ENCODE measurements at places on chromosomes 7 and 10.
A peak's percentile ranks its signal among the peaks of the same experiment; 100 is the strongest.

- DNase-seq: no peak
Observed at GRCh38 chr7:6306471-6306870, 34.0 kb upstream of the CYTH3 start.

- DNase-seq: peak; percentile 72
Observed at GRCh38 chr7:117124591-117125220, 171.4 kb downstream of the ST7 start.

DNA sequence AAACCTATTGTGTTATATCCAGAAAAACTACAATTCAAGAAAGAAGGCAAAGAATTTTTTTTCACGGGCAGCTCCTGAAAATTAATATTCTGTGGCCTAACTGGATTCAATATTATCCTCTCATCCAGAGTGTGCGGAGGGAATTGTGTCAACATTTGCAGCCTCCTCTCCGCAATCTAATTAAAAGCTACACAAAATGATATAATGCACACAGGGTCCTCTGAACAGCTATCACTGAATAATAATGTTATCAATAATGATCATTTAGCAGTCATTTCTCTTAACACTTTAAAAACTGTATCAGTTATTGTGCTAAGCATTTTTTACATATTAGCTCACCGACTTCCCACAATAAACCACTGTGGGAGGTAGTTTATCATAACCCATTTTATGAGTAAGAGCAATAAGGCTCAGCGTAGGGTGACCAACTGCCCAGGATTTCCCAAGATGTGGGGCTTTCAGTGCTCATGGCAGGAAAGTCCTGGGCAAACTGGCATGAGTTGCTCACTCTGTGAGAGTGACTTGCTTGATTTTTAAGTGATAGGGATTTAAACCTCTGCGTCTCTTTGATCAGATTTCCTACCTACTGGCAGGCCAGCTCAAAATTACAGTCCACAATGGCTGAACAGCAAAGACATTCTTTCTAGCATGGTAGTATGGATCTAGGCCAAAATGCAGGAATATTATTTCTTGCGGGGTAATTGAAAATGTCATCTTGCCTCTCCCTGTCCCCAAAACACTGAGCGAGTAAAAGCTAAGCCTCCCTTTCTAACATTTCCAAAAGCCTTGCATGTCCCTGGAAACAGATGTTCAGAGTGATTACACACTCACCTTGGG lies 65.7 kb downstream of the AOAH start:
- no peak for DNase-seq

DNA sequence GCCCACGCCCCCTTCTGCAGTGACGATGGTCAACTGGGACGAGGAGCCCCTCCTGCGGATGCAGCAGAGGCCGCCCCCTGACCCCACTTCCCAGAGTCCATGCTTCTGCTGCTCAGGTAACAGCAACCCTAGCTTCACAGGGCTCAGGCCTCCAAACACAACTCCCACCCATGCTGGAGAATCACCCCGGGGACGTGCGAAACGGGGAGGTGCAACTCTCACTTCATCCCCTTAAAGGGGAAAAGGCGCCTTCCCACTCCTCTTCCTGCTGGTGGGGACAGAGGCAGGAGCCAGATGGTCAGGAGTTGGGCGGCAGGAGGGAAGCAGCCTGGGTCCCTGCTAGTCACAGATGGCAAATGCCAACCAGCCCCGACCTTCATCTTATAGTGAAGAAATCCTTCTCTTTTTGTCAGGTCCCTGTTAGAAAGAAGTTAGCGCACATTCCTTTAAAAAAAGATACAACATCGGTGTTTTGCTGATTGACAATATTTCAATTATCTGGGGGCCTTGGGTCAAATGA lies 155.4 kb downstream of the DIP2C start:
- no peak for DNase-seq

DNA sequence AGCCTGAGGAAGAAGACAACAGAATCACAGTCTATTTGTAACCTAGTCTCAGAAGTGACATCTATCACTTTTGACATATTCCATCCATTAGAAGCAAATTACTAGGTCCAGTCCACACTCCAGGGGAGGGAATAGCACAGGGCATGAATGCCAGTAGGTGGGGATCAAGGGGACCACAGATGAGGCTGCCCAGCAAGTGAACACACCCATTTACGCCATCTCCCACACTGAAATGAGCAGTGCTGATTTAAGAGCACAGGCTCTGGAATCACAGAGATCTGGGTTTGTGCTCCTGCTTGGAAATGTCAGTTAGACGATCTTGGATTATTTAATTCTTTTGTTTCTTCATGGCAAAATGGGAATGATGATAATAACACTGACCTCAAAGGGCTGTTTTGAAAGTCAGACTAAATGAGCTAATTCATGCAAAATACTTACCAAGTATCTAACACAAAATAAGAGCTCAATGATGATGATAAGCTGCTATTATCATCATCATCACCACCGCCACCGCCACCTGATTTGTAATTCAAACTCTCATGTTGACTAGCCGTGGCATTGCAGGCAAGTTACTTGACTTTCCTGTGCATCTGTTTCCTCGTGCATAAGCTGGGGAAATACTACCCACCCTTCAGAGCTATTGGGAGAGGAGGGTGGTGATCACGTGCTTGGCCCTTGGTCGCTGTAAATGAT lies 138.9 kb upstream of the KLF14 start:
- DNase-seq: no peak

GRCh38 chr7:123682690-123683089 lies 27.0 kb downstream of the LMOD2 start:
- no peak for DNase-seq

DNA sequence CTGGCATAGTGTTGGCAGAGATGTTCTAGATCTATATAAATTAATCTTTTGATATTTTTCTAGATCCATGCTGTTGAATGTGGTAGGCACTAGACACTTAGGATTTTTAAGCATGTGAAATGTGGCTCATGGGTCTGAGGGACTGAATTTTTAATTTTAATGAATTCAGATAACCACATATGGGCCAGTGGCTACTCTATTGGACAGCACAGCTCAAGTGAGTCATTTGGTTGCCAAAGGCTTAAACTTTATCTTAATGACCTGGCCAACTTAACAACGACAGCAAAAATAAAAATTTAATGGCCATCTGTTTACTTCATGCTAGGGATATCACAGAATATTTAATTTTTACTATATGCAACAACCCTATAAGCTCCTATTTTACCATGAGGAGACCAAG lies 61.4 kb downstream of the CDK14 start:
- no peak for DNase-seq

DNA sequence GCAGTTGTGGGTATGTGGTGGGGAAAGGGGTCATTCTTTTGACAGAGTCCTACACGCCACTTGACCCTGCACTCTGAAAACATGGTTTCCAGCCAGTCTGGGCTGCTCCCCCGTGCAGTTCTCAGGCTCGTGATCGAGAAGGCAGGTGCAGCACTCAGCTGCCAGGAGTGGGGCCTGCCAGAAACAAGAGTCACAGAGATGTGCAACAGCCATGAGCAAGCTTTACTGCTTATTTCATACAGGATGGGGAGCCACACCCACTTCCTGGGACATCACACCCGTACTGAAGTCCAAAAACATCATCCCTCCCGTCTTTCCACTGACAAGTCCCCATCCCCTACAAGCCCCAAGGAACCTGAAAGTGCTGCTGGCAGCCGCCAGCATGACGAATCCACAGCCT lies 9.3 kb downstream of the ATG9B start:
- DNase-seq: no peak

GRCh38 chr7:115359119-115359518 lies 437.2 kb downstream of the MDFIC start:
- DNase-seq: no peak

GRCh38 chr10:97673736-97674525 lies 13.1 kb downstream of the AVPI1 start:
- DNase-seq: no peak

DNA sequence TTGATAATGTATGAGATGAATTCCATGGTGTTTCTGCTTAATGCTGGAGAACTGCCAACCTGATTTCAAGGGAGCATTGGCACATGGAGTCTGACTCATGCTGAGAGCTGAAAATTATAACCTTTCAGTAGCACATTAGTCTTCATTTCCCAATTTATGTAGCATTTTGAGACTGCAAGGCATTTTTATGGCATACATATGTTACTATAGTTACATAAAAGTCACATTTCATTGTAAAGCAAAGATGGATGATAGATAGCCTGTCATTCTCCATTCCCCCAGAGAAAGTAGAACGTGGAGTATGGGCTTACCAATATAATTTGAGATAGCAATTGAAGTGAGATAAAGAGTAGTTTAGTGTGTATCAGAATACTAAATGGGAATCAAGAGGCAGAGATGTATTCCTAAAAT lies 103.1 kb downstream of the SLC16A9 start:
- no peak for DNase-seq

DNA sequence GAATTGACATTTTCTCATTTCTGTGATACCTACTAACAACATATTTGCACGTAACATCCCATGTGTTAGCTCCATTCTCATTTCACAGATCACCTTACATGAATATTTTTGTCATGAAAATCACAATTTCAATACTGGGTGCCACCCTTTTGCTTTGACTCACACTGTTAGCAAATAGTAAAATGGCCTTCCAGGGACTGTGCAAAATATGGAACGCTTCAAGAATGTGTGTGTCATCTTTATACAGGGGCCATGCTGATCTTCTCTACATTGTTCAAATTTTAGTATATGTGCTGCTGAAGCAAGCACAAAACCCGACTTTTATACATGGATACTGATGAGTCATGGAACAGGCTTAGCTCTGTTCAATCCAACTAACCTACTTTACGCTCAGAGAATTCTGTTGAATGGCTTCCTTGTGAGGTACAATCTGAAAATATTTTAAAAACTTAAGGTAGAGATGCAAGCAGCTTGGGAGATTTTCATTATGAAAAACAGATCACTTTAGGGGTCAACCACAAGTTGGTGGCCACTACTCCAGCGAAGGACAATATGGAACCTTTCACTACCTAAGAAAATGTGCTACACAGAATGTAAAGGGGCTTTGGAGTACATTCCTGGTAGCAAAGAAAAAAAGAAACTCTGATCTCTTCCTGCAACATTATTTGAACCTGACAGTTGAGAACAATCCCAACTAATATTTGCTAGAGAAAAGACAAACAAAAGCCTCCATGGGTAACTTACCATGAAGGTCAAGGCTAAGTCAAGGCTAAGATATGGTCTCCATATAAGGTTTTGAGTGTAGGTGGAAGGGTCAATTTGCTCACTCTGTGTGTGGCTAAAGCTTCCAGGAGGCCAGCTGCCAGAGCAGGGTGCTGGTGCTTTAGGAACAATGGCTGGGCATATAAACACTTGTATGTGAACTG lies 11.9 kb downstream of the ANKRD26 start:
- DNase-seq: no peak

- no peak for DNase-seq
Observed at GRCh38 chr7:33973231-33974015, 68.1 kb downstream of the BMPER start.

GRCh38 chr7:31853380-31853779 lies 166.4 kb downstream of the PPP1R17 start:
- DNase-seq: no peak

- no peak for DNase-seq
Observed at GRCh38 chr10:104170610-104171254, 48.8 kb downstream of the SFR1 start.

- no peak for DNase-seq
Observed at GRCh38 chr10:21403256-21404015, 122.0 kb downstream of the SKIDA1 start.

DNA sequence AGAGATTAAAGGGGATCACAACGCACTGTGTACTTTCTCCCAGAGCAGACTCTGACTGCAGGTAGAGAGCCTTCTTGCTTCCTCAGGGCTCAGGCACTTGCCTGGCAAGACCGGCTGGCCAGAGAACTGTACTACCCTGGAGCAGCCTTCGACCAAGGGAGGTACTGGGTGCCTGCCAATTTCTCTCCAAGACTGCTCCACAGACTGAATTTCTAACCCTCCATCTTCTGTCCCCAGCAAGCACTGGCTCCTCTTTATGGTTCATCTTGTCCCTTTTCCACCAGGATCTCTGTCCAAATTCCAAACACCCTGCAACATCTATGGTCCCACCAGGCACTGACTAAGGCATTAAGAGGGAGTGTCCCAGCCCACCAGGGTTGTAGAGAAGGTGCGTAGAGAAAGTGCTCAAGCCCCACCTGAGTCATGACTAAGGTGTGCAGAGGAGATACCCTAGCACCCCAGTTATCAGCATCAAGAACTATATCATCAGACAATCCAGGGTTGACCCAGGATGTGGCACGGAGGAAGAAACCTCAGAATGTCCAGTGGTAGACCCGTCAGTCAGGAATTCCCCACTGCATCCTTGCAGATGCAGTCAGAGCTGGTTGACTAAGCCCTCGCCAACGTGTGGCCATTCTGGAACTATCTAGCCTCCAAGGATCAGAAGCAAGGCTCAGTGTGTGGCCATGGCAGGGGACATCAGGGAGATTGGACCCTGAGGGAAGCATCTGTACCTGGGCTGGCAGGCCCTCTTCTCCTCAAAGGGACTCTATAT lies 60.9 kb upstream of the CAMK2B start:
- DNase-seq: no peak

GRCh38 chr7:18846765-18847215 lies 270.6 kb downstream of the TWIST1 start:
- no peak for DNase-seq

DNA sequence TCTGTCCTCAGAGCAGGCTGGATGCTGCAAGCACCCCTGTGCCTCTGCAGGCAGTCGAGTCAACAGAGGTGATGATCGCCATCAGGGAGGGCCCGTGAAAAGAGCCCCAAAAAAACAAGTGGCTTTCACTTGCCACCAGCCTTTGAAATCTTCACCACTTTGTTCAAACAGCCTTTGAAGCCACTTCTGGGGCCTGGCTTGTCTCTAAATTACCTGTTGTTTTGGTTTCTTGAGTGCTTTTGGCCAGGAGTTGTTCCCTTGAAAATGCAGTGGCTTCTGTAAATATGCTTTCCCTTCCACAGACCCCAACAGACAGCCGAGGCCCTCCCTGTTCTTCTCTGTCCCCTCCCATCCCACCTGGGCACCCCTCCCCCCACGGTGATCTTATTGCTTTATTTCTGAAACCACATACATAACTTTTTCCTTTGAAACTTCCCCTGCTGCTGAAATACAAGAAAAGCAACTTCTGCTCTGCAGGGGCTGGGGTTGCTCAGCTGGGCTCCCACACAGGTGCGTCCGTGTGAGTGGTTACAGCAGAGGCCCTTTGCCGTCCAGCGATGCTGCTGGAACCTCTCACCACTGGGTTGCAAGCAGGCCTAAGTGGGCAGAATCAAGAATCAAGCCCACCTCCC lies 283.8 kb upstream of the SHH start:
- no peak for DNase-seq

DNA sequence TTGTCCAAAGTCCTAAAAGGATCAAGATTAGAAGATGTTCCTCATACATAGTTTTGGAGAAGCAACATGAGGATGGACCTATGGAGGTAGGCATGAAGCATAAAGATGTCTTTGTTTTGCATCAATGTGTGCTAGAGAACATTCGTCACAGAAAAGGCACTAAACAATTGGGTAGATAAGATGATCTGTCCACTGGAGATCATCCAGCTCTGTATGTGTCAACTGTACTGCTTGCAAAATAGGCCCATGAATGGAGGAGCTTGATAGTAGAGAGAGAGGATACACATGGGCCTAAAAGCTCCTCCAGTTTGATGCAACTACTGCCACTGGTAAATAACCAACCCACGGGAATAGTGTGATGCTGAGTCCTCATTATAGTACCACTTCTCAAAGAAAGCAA lies 286.4 kb upstream of the HGF start:
- no peak for DNase-seq

- no peak for DNase-seq
Observed at GRCh38 chr10:78782441-78782840, 286.3 kb upstream of the ZMIZ1 start.
